ENCODE measurements at places on chromosomes 7 and 10.

- no peak for ATAC-seq
These were observed 43.8 kb downstream of the CALCR start for GRCh38 chr7:93530701-93531100.

DNA sequence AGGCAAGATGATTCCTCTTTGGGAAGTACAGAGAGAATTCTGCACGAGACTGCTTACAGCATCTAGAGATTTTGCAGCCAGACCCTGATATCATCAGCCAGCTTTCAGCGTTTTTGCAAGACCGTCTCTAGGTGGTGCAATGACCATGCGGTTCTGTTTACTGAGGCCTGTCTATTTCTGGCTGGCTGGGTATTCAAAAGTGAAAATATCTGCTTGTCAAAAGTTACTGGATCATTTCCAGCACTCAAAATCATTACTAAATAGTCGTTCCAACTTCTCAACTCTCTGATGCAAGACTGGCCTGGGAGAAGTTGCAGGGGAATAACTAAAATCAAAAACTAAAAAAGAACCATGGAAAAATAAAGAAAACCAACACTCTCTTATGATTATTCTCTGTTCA lies 240.1 kb downstream of the ELMO1 start:
- ATAC-seq = peak; percentile 73

GRCh38 chr7:129830949-129831348 lies 121.8 kb downstream of the UBE2H start:
- ATAC-seq = no peak

GRCh38 chr10:28263136-28263857 lies 39.6 kb downstream of the MPP7 start:
- ATAC-seq = no peak

- no peak for ATAC-seq
These were observed 85.3 kb upstream of the YAE1 start for GRCh38 chr7:39480901-39481300.

GRCh38 chr7:43791665-43792064 lies 33.2 kb downstream of the BLVRA start:
- no peak for ATAC-seq

DNA sequence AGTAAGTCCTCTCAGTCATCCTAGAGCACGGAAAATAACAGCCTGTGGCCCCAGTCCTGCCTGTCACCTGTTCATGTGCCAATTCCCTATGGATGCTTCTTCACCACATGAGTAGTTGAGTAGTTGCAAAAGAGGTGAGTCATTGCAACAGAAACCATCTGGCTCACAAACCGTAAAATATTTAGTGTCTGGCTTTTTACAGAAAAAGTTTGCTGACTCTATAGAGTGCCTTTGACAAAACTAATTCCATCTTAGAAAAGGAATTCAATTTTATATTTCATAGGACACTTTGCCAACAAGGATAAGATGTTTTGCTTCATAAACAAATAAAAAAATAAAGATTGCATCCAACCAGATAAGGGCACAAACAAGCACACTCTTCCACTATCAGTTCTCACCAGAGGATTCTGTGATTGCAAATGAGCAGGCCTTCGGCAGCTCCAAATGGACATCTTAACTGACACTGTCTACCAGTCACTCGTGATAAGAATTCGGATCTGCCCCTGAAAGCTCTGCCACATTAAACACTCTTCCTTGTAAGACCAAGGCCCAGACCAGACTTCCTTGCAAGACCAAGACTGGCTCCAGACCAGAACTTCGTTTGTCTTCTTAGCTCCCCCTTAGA lies 242.7 kb upstream of the SEMA3C start:
- ATAC-seq = no peak

- peak; percentile 38 for ATAC-seq
These were observed 38.9 kb downstream of the FAM20C start for GRCh38 chr7:231030-231857.

- ATAC-seq = no peak
These were observed 198.4 kb downstream of the DIP2C start for GRCh38 chr10:490891-491571.

GRCh38 chr7:32479574-32480200 lies 10.5 kb downstream of the LSM5 start:
- ATAC-seq = no peak

- ATAC-seq = no peak
These were observed 41.8 kb upstream of the LRRC18 start for GRCh38 chr10:48981310-48981907.

- no peak for ATAC-seq
These were observed 1.5 kb downstream of the DOCK4 start for GRCh38 chr7:112204499-112205342.

- peak; percentile 52 for ATAC-seq
These were observed 153.3 kb downstream of the WDR37 start for GRCh38 chr10:1209355-1209979.

GRCh38 chr7:88090240-88090639 lies 129.6 kb downstream of the SRI start:
- ATAC-seq = no peak

- peak; percentile 67 for ATAC-seq
These were observed 474 bp downstream of the ORC5 start for GRCh38 chr7:104207348-104207730.

DNA sequence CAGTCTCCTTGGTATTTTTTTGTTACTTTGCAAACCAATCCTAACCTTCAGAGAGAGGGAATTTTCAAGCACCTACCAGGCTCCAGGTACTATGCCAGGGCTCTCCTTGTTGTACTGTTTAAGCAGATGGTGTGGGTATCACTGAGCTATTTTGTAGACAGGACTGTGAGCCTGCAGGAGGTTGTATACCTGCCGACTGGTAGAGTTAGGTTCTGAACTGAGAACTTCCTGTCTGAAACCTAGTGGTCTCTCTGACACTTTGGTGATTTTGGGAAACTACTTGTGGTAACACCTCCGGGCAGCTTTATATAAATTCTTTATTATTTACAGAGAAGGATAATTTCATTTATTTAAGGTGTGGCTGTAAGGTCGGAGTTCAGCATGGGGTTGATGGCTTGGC lies 4.6 kb downstream of the ZNF853 start:
- ATAC-seq = no peak

DNA sequence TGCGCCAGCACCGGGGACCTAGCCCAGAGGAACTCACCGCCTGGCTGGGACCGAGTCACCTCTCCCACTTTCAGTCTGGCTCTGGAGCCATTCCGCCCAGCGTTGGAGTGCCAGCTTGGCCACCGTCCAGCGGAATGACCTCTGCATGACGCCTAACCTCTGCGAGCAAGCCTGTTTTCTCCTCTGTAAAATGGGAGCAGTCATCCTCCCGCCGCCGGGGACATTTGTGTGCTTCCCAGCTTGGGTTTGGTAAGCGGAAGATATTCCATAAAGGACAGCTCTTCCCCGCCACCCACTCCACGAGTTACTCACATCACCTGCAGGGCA lies 1.3 kb upstream of the ZCCHC24 start:
- no peak for ATAC-seq

DNA sequence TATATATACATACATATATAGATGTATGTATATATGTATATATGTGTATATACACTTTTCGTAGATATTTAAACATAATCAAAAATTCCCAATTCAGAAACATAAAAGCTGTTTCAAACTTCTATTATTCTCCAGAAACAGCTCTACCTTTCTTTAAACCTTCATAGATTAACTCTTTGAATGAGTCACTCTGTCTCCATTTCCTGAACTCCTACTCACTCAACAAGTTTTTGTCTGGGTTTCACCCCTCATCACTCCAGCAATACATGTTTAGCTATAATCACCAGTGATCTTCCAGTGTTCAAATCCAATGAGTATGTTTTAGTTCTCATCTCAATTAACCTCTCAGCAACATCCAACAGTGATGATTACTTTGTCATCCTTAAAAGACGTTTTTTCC lies 9.6 kb downstream of the DGKB start:
- ATAC-seq = no peak

DNA sequence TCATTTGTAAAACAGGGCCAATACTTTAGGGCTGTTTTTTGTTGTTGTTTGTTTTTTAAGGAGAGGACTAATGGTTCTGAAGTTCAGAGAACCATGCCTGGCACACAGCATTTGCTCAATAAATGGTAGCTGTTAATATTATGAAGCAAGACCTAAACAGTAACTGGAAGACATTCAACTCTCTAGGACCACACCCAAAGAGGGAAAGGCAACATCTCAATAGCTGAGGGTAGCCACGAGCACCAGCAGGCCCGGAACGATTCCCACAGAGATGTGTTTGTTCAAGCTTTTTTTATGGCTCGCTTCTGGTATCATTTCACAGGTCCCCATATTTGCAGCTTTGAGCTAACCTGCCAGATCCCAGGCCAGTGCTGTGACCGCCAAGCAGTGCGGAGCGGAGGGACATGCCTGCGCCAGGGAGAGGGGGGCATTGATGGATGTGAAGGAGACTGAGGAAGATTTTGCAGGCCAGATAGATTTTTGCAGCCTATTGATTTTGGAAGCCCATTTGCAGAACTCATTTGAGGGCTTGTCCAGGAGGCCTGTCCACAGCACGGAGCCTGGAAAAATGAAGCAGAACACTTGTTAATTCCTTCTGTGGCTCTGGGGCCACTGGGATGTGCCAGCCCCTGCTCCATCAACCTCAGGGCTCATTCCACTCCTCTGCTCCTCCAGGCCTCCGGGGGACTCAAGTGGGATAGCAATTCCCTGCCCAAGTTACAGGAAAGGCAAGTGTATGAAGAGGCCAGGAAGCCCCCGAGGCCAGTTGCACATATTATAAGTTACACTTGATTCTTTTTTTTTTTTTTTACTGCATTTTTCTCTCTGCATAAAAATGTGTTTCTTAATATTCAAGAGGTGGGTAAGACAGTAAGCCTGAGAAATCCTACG lies 57.3 kb upstream of the FGFR2 start:
- ATAC-seq = no peak

DNA sequence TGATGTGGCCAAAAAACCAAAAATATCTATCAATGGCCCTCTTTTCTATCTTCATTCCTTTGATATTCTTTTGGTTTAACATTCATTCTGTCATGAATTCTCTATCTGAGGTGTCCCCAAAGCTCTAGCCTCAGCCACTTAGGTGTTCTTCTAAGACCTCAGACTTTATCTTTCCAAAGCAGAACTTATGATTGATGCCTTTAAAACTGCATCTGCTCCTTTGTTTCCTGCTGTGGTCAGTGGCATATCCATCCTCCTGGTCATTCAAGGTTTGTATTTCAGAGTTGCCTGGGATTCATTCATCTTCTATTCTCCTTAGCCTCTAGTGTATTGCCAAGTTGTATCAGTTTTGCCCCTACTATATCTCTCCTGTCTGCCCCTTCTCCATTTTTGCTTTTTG lies 30.6 kb downstream of the FHIP2A start:
- no peak for ATAC-seq

GRCh38 chr10:6177880-6178281 lies 24.9 kb upstream of the PFKFB3 start:
- ATAC-seq = no peak

DNA sequence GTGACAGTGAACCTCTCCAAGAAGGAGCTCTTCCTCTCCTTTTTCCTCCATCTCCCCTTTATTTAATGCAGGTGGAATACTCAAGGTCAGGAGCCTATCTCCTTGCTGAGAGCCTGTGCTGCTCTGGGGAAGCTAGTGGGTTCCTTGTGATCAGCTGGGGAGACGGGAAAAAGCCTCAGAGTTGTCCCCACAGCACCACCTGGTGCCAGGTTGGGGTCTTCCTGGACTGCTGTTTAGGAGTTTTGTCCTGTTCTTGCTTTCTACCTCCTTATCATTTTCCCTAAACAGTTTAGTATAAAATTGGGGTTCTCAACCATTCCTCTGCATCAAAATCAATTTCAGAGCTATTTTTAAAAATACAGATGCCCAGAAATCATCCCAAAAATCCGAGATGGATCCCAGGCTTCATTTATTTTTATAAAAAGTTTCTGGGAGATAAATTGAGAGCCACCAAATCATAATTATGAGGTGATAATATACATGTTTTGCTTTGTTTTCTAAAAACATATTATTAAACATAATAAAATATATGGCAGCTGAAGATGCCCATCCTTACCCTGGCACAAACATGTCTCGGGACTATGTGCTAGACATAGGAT lies 44.3 kb downstream of the MACC1 start:
- ATAC-seq = no peak

- no peak for ATAC-seq
These were observed 56.7 kb downstream of the SCD start for GRCh38 chr10:100403734-100404133.

GRCh38 chr7:74217455-74218342 lies 7.9 kb downstream of the LAT2 start:
- ATAC-seq = peak; percentile 78

- ATAC-seq = no peak
These were observed 2.5 kb downstream of the NIPSNAP2 start for GRCh38 chr7:55966851-55967250.

- no peak for ATAC-seq
These were observed 325.0 kb downstream of the PLXNA4 start for GRCh38 chr7:132251327-132251659.

- ATAC-seq = no peak
These were observed 30.7 kb upstream of the TRIL start for GRCh38 chr7:28988810-28989209.

- no peak for ATAC-seq
These were observed 10.8 kb downstream of the ERLIN1 start for GRCh38 chr10:100174699-100175677.

- ATAC-seq = no peak
These were observed 8.3 kb upstream of the NT5C3A start for GRCh38 chr7:33070831-33071230.

GRCh38 chr10:92419740-92420545 lies 129.0 kb downstream of the MARCHF5 start:
- peak; percentile 27 for ATAC-seq

- ATAC-seq = peak; percentile 61
These were observed 41.3 kb downstream of the CCDC6 start for GRCh38 chr10:59865101-59865500.

DNA sequence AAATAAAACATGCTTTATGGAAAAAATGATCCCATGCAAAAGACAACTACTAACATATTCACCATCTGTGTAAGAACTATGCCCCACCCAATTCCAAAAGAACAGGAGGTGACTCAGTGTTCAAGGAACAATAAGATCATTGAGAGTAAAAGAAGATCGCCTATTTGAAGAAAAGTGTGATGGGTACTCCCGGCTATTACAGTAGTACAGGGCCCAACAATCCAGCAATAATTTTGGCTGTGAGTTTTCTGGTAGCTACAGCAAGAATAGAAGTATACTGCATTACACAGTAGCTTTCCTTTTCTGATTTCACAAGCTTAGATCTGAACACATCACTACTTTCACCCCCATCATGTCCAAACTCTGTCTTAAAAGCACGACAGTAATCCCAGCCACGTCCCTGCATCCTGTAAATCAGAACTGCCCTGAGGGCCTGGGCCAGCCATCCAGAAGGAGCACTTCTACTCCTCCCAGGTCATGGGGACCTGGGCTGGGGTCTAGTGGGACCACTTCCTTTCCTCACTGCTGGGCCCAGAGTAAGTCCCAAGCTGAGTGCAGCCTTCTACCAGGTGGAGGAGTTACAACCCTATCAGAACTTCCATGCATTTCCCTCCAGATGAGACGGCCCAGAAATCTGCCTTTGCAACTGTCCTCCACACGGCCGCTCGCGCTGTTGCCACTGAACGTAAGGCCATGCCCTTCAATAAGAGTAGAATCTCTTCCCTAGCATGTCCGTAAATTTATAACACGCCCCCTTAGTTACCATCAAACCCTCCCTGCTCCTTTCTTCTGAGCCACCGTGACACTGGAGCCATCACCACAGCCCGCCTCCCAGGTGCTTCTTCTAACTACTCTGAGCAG lies 7.9 kb downstream of the ESYT2 start:
- ATAC-seq = no peak

GRCh38 chr10:55837273-55837672 lies 523.8 kb downstream of the ZWINT start:
- no peak for ATAC-seq

Data from stimulated activated memory B cell treated with anti-CD40 and anti-IgM and Interleukin-4, amounts not matched to agents 10 μg/mL and 1 μg/mL and 100 μg/mL, for 72 hours (primary cell).